ENCODE measurements at places on chromosomes 4 and X.

- no peak for DNase-seq
Measured at GRCh38 chr4:184843984-184844554, 18.3 kb upstream of the ACSL1 start.

DNA sequence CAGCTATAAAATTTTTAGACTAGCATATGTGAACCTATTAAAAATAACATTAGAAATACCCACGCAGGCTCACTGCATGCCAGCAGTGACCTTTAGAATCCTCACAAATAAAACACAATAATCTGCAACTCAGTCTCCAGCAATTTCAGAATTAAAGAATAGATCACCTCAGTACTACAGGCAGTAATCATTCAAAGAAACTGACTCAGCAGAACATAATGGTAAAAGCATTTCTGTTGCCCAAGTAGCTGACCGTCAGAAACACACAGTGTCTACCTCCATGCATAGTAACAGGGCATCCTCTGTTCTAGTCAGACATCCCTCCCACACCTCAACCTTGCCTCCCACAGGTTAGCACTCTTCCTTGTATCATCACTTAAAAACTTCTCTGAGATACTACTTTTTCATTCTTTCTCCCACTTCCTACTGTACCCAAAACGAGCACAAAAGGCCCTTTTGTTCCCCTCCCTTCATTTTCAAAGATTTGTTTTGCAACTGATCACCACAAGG is 65.7 kb upstream of the BEND2 start:
- DNase-seq: no peak

DNA sequence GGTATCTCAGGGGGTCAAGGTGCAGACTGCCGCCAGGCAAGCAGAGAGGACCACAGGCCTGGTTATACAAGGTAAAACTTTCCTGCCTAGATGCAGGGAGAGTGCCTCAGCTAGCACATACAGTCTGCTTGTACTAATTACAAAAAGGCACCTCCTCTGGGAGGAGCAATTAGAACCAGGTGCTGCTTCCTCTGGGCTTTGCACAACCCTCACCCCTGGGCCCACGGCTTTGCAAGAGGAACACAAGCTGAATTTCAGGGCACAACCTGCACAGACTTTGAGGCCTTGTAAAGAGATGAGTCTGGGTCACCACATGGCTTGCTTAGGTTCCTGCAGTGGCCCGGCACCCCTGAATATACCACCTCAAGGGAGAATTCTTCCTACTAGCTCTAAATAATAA is 9.2 kb upstream of the CITED1 start:
- no peak for DNase-seq

GRCh38 chrX:16212024-16212423 is 44.7 kb downstream of the MAGEB17 start:
- DNase-seq: peak; percentile 42

DNA sequence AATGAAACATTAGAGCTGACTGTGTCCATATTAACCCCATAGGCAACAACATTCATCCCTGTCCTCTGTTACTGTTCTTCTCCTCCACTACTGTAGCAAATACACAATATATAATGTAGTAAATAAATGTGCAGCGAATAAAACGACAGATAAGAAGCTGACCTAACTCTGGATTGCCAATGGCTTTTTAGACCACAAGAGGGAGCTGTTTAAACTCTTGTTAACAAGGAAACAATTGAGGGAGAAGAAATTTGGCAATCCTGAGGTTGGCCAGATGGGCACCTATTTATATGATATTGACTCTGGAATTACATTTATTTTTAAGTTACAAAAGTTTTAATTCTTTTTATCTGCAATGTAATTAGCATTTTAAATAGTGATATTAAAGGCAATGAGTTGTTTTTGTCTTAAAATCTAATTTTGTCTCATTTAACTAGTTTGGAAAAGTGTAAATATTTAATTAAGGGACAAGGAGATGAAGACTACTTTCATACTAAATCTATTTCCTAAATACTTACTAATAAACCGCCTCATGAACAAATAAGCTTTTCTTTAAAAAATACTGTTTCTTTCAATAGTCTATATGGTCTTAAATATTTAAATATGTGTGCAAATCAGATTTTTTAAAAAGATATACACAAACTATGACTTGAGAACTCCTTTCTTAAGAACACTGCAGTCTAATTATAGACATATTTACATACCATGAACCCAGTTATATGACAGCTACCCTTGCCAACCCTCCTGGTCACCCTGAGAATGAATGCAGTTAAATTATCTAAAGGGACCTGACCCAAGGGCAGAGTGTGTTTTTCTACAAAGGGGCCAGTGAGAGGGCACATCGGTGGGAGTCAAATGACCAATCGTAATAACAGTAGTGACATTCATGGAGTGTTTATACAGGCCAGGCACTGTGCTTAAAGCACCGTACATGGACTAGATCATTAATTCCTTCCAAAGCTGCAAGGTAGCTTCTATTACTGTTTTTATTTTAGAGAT is 52.9 kb upstream of the HPF1 start:
- DNase-seq: peak; percentile 81

- peak; percentile 38 for DNase-seq
Measured at GRCh38 chrX:23317799-23318724, 16.6 kb upstream of the PTCHD1 start.

DNA sequence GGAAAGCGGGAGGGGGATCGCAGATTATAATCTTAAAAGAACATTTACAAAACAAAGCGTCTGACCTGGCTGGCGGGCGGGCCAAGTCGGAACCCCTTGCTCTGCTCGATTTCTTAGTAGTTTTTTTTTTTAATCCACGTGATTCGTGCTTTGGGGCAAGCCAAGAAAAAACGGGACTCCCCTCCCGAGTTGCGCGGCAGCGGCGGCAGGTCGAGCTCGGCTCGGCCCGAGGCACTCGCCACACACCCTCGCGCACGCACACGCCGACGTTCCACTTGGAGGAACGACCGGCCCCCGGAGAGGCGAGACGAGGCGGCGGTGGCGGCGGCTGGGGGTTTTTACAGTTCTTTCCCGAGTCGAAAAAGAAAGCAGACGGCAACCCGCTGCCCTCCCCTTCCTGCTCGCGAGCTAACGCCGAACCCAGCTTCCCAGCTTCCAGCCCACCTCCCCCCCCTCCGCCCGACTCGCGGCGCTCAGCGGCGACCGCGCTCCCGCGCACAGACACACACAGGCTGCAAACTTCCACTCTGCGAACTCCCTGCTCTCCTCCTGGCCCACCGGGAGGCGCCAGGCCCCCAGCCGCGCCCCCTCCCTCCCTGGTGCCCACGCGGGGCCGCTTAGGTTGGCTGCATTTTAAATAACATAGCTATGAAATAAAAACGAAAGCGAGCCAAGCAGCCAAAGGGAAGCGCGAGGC is 1.2 kb downstream of the BCOR start:
- peak; percentile 35 for DNase-seq

GRCh38 chr4:54320826-54321685 is 92.0 kb downstream of the PDGFRA start:
- DNase-seq: peak; percentile 86

DNA sequence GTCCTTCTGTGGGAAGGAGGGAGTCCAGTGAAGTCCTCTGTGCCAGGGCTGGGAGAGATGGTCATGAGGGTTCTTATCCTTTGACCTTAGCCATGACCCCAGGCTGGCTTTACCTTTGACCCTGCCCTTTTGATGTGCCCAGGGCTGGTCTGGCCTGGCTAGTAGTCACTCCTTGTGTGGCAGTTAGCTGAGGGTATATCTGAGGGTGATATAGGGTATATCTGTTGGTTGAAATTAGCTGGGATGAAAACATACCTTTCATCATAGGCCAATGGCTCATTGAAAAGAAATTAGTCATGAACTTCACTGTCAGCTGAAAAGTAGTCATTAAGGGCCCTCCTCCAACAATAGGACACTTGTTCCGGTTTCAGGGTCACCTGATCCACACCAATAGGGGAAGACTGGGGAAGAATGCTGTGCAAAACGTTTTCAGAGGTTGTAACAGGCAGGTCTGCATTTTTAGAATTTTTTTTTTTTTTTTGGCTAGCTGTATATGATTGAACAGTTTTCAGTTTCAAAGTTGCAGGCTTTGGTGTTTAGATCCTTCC is 74.6 kb upstream of the STOX2 start:
- peak; percentile 24 for DNase-seq

GRCh38 chr4:82519776-82520175 is 42.0 kb downstream of the TMEM150C start:
- no peak for DNase-seq

GRCh38 chrX:121666171-121666570 is 618.8 kb downstream of the GLUD2 start:
- no peak for DNase-seq

DNA sequence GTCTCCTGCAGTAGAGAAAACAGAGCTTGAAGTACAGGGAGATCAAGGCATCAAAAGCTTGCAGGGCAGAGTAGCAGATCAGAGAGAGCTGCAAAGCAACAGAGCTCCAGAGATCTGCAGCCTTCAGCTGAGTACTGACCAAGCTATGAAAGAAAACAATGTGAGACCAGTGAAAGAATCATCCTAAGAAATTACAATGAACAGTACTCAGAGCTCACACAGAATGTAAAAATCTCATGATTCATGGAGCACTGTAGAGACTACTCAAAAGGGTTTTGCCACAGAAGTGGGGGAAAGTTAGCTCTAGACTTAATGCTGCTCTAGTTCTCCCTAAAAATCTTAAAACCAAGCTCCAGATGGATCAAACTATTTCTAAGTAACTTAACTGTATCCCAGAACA is 80.0 kb upstream of the MAB21L2 start:
- DNase-seq: no peak

GRCh38 chr4:75547647-75548387 is 8.0 kb upstream of the ODAPH start:
- no peak for DNase-seq

DNA sequence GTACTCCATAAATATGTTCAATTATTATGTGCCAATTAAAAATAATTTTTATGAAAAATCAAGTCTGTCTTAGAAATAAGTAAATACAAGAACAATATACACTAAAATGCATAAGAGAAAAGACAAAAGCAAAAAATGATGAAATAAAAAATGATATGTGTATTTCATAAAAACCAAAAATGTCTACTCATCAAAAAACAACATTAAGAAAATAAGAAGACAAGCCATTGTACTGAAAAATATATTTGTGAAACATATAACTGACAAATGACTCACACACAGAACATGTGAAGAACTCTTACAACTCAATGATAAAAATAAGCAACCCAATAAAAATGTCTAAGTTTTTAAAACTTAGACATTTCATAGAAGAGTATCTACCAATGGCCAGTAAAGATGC is 34.1 kb upstream of the ENOX2 start:
- DNase-seq: no peak

DNA sequence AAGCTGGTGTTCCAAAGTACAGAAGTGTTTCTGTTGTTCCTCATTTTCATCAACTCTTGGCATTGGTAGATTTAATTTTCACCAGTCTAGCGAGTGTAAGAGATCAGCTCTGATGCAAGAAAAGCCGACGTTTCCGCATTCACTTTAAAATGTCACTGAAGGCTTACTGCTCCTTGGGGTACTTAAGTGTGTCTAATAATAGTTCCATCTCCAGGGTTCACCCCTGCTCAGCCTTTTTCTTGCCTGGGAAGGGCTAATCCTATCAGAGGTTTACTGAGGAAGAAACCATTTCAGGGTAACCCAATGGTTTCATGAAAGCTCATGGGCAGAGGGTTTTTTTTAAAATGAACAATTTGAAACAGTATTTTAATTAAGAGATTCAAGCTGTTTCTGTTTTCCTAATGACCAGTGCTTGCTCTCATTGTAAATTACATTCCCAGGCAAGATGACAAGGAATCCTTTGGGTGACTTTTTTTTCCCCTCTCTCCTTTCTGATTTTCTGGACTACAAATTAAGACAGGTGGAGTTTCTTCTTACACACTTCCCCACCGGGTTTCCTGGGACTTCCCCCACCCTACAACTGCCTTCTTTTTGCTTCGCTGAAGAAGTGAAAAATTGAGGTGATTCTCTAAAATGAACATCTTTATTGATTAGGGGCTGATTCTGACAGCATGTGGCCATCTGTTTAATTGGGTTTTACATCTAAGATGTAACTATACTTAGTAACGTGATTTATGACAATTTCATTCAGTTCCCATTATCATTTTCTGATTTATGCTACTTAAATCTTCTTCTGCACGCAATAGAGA is 78.7 kb upstream of the CBLL2 start:
- DNase-seq: no peak

- no peak for DNase-seq
Measured at GRCh38 chrX:9729171-9729885, 36.3 kb downstream of the GPR143 start.
